Germinal center (tissue), 1 donor: ENCODE measurements at places on chromosomes 1 and 21.

- no peak for DNase-seq
These were observed 5.9 kb upstream of the ZNF124 start for GRCh38 chr1:247177755-247178154.

DNA sequence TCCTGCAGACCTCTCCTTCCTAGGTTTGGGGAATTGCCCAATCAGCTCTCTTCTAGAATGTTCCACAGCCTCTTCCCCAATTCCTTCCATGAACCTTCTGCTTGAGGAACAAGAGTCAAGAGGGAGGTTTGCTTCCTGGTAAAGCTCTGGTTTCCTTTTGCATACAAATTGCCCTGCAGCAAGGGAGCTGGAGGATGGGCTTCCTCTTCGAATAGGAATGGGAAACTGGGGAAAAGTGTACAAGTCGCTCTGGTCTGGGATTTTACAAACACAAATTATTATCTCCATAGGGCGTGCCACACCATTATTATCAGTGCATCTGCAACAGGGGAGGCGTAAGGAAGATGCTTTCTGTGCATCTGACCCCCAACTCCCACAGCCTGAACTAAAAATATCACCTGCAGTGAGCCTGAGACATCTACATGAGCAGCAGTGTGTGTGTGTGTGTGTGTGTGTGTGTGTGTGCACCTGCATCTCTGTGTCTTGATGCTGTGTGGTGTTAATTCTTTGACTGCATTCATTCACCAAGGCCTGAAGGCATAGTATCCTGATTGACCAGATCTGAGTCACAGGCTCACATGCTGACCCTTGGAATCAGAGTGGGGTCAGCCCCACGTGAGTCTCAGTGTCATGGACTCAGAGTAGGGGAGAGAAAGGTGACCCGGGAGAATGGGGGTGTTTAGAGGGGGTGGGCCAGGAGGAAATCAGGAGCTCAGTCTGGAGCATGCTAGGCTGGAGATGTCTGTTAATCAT lies 272.9 kb downstream of the KAZN start:
- no peak for DNase-seq

GRCh38 chr1:240652961-240653409 lies 41.0 kb upstream of the GREM2 start:
- DNase-seq, result no peak

DNA sequence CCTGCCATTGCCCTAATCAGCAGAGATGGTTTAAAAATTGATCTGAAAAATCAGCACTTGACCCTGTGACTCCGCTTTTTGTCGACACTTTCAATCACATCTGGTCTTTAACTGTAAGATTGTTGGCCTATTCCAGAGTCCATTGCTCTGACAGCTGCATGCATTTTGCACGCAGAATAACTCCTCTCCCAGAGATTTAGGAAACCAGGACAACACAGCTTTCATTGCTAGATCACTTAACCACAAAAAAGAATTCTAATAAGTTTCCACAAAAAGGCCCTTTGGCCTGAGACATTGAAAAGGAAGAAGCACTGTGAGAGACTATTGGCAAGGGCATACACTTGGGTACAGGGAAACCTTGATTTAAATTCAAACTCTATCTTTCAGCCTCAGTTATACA lies 373.1 kb downstream of the TGFB2 start:
- DNase-seq, result no peak

- no peak for DNase-seq
These were observed 30.7 kb downstream of the CA6 start for GRCh38 chr1:8976338-8976737.

- DNase-seq, result no peak
These were observed 326.2 kb downstream of the DUSP10 start for GRCh38 chr1:221415651-221416050.

DNA sequence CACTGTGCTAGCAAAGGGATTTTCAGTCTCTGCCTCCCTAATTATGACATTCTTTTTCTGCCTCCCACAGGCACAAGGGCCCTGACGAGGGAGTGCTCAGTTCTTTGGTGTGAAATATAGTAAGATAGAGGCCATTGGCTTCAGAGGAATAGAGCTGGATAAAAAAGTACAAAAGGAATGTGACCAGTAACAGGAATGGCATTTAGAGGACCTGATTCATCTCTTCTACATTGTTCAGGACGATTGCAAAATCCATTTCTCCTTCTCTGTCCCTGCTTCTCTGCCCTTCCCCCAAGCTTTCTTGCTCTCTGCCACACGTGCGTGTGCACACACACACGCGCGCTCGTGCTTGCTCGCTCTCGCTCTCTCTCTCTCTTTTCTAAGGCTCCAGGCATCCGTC lies 668.2 kb downstream of the KIF26B start:
- no peak for DNase-seq

DNA sequence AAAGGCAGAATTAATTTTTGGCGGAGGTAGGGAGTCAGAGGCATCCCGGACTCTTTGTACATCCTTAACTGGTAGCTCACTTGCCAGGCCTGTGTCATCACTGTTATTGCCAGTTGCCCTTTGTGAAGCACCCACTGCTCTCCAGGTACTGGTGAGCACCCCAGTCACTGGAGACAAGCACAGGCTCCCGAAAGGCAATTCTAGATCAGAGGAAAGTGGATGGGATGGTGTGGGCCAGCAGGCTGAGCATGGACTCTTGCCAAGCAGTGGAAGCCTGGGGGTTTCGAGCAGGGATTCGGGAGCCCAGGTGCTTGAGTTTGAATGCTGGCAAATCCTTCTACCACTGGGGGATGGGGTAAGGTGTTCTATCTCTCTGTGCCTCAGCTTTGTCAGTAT lies 551.1 kb downstream of the MATN1 start:
- no peak for DNase-seq

DNA sequence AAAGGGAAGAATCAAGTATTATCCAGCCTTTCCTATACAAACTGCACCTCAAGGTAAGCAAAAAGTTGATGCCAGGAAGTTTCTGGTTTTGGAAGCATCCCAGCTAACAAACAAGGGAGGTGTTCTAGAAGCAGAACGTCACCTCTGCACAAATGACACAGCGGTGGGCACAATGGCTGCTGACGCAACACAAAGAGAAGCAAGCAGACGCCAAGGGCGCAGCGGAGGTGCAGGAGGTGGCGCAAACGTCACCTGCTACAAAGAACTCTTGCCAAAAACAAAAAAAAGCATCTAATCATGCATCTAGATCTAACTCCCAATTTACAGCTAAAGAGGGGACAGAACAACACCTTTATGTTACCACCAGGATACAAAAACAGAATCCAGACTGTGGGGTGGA lies 88.5 kb downstream of the NPHP4 start:
- DNase-seq, result no peak

- DNase-seq, result no peak
These were observed 54.4 kb upstream of the KCND3 start for GRCh38 chr1:112043901-112044300.
